Mesothelial cell of epicardium (in vitro differentiated cells): ENCODE measurements at places on chromosomes 2 and 18. TPM values are rescaled to one million over a fixed set of nuclear protein-coding genes. Genes with fewer than 3 reads are reported as not detected.

DNA sequence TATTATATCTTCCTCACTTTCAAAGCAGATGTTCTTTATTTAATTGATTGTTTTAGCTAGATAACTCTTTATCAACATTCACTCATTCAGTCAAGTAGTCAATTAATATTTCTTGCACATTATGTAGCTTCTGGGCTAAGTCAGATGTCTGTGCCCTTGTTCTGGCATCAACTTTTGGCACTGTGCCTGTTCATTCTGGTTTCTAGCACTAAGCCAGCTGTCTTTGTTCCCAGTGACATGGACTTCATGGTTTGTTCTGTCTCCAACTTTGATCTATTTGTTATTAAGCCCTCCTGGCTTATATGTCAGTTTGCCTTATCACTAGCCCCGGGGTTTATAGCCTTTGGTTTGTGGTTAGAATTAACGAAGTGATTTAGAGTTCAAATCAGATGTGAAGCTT lies 247.9 kb upstream of the SYT4 start:
- DNase-seq = no peak
- no peaks in the 10 kb centered on the region for H3K36me3 ChIP-seq
- no peaks in the 10 kb centered on the region for H3K27me3 ChIP-seq
- peaks cover 9% of the 10 kb centered on the region for H3K4me1 ChIP-seq

- DNase-seq = no peak
- peaks cover 3% of the 10 kb centered on the region for H3K36me3 ChIP-seq
Observed at GRCh38 chr2:168348076-168348475, 100.7 kb upstream of the STK39 start.

GRCh38 chr2:172381275-172382027 lies 45.9 kb upstream of the ITGA6 start:
- H3K27me3 ChIP-seq = no peaks in the 10 kb centered on the region
- H3K36me3 ChIP-seq = no peaks in the 10 kb centered on the region
- H3K4me1 ChIP-seq = peaks cover 22% of the 10 kb centered on the region
- no peak overlapping the region for H3K4me3 ChIP-seq
- no peak for DNase-seq

Gene ALPI
- not detected in 3 replicates for total RNA-seq

Gene SIX2
- total RNA-seq = 0.11 TPM in 1 of 3 replicates, not detected in the others

Gene FAM228A
- total RNA-seq = 1.1 to 1.4 TPM (median 1.4 TPM) in 3 replicates

Gene SULT1C3
- not detected in 3 replicates for total RNA-seq

- H3K27ac ChIP-seq = no peak overlapping the region
- peaks cover 2% of the 10 kb centered on the region for H3K4me1 ChIP-seq
- no peak overlapping the region for H3K4me3 ChIP-seq
- no peaks in the 10 kb centered on the region for H3K27me3 ChIP-seq
- peaks cover 7% of the 10 kb centered on the region for H3K36me3 ChIP-seq
Observed at GRCh38 chr2:232235716-232236115, 142.8 kb upstream of the ALPP start.

DNA sequence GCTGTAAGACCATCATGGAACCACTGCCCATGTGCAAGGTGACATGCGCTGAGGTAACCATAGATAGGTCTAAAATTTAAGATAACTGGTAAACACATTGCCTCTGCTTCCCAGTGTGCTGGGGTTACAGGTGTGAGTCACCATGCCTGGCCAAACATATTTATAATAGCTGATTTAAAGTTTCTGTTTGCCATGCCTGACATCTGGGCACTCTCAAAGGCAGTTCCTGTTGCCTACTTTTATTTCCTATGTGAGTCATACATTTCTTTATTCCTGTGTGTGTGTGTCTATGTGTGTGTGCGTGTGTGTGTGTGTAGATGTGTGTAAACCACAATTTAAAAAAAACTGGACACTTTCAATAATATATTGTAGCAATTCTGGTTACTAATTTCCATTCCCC lies 415.2 kb upstream of the NETO1 start:
- no peak for DNase-seq
- H3K27ac ChIP-seq = no peak overlapping the region

DNA sequence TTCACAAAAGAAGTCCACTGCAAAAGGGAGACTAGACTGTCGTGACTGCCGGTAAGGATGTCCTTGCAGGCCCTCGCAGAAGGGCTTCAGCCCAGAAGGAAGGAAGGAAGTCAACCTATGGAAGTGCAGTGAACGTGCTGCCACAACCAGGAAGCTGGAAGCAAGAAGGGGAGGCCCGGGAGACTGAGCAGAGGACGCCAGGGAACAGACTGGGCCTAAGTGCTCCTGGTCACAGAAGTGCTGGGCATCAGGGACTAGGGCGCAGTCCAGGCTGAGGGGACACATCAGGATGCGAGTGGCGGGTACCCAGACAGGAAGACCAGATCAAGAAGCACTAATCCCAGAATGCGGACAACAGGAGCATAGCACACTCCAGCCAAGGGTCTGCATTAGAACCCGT lies 78.8 kb downstream of the PIEZO2 start:
- peaks cover 7% of the 10 kb centered on the region for H3K4me1 ChIP-seq
- H3K27me3 ChIP-seq = no peaks in the 10 kb centered on the region
- H3K4me3 ChIP-seq = no peak overlapping the region
- no peak for DNase-seq

GRCh38 chr2:71678874-71679273 lies 225.5 kb downstream of the DYSF start:
- H3K27me3 ChIP-seq = no peaks in the 10 kb centered on the region
- no peak overlapping the region for H3K27ac ChIP-seq
- H3K4me1 ChIP-seq = peaks cover 21% of the 10 kb centered on the region
- DNase-seq = no peak

DNA sequence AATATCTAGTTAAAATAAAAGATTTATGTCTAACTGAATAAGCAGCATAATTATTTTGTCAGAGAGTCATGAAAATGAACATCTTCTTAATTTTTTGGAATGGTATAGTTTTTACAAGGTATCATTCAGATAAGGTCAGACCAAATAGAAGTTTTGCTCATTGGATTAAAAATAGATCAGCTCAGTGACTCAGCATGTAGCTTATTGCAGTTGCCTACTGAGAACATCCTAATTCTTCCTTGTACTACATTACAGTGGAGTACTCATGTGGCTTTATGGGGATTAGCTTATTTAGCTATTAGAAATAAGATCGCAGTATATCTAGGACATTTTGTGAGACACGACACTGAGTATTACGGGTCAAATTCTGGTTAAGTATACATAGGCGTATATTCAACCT lies 38.2 kb upstream of the PPM1B start:
- no peaks in the 10 kb centered on the region for H3K27me3 ChIP-seq
- no peak overlapping the region for H3K4me3 ChIP-seq
- DNase-seq = no peak

Gene CPSF3
- total RNA-seq = 44.9 to 47.3 TPM (median 45.1 TPM) in 3 replicates

Gene FBXO36
- 5.1 to 6.2 TPM (median 5.5 TPM) in 3 replicates for total RNA-seq

GRCh38 chr2:28293416-28293815 lies 99.2 kb upstream of the FOSL2 start:
- no peaks in the 10 kb centered on the region for H3K4me1 ChIP-seq
- no peak for DNase-seq
- no peaks in the 10 kb centered on the region for H3K27me3 ChIP-seq
- H3K4me3 ChIP-seq = no peak overlapping the region
- H3K36me3 ChIP-seq = peaks cover 2% of the 10 kb centered on the region

Gene MGAT4A
- 15.0 to 16.7 TPM (median 16.7 TPM) in 3 replicates for total RNA-seq

- no peak for DNase-seq
- H3K27me3 ChIP-seq = no peaks in the 10 kb centered on the region
- H3K27ac ChIP-seq = no peak overlapping the region
- peaks cover 5% of the 10 kb centered on the region for H3K36me3 ChIP-seq
- peaks cover 8% of the 10 kb centered on the region for H3K4me1 ChIP-seq
Observed at GRCh38 chr2:207983641-207984042, 41.7 kb downstream of the PLEKHM3 start.

Gene COBLL1
- total RNA-seq = 98.5 to 110 TPM (median 109 TPM) in 3 replicates

- peaks cover 38% of the 10 kb centered on the region for H3K4me1 ChIP-seq
- H3K27me3 ChIP-seq = no peaks in the 10 kb centered on the region
- no peak overlapping the region for H3K27ac ChIP-seq
Observed at GRCh38 chr2:208134928-208135586, 5.4 kb upstream of the CRYGC start.

DNA sequence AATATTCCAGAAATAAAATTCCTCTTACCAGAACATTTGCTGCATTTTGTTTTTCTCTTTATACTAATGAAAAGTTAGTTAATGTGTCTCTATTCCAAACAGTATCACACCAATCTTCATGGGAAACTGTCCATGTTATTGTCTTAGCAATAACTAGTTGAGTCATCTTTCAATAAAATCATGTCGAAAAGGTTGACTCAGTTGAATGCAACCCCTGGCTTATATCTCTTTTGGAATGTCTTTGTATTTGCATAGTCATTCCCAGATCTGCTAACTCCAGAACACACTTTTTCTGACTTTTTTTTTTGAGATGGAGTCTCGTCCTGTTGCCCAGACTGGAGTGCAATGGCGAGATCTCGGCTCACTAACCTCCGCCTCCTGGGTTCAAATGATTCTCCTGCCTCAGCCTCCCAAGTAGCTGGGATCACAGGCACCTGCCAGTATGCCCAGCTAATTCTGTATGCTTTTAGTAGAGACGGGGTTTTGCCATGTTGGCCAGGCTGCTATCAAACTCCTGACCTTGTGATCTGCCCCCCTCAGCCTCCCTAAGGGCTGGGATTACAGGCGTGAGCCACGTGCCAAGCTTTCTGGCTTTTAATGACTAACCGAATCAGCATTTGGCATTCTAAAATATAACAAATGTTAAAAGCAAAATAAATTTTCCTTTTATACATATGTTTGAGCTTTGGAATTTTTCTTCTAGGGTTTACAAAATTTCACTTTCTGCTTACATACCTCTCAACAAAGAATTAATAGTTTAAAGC lies 133.2 kb upstream of the GULP1 start:
- H3K36me3 ChIP-seq = no peaks in the 10 kb centered on the region
- no peak overlapping the region for H3K4me3 ChIP-seq
- peaks cover 2% of the 10 kb centered on the region for H3K4me1 ChIP-seq
- H3K27me3 ChIP-seq = no peaks in the 10 kb centered on the region

- no peak for DNase-seq
- H3K36me3 ChIP-seq = no peaks in the 10 kb centered on the region
- H3K4me3 ChIP-seq = no peak overlapping the region
- no peak overlapping the region for H3K27ac ChIP-seq
Observed at GRCh38 chr2:241849616-241850543, 8.8 kb downstream of the PDCD1 start.

DNA sequence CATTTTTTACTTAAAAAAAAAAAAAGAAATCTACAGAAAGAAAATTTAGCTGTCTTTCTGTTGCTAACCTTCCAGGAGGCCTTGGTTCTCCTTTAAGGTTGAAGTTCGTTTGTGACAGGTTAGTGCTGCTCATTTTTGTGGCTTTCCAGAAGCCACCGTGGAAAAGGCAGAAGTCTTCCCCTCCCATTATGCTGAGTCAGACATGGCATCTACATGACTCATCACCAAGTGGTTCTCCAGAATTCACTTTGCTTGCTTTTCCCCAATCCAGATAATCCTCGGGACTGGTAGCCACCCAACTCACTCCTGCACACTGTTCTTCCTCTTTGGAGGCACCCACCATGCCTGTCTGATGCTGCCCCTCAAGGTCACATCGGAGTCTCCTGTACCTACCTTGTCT lies 228.7 kb downstream of the PIK3C3 start:
- no peak overlapping the region for H3K4me3 ChIP-seq
- H3K27me3 ChIP-seq = no peaks in the 10 kb centered on the region
- H3K4me1 ChIP-seq = peaks cover 12% of the 10 kb centered on the region
- H3K27ac ChIP-seq = no peak overlapping the region

Gene RAB17
- 10.6 to 12.7 TPM (median 11.0 TPM) in 3 replicates for total RNA-seq

Gene SPATA3
- not detected in 3 replicates for total RNA-seq

DNA sequence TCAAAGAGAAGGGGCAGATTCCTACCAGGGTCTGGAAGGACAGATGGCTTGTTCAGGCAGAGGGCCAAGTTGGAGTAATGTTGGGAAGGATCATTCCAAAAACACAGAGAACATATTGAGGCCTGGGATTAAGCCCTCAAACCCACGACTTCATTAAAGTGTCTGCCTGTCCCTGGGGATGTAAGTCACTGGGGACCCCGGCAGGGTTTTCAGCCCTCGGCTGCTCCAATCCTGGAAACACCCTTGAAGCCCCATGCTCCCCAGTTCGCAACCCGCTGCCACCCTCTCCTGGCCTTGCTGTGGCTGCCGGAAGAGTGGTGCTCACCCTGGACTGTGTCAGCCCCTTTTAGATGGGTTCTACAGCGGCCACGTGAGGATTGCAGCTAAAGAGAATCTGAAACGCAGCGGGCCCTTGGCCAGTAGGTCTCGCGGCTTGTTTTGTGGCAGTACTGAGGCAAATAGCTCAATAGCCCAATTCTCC lies 79.9 kb downstream of the EPAS1 start:
- no peak overlapping the region for H3K27ac ChIP-seq
- peaks cover 31% of the 10 kb centered on the region for H3K27me3 ChIP-seq
- H3K36me3 ChIP-seq = no peaks in the 10 kb centered on the region

GRCh38 chr2:203673933-203674332 lies 32.5 kb upstream of the CD28 start:
- no peak overlapping the region for H3K4me3 ChIP-seq
- H3K27me3 ChIP-seq = no peaks in the 10 kb centered on the region
- no peaks in the 10 kb centered on the region for H3K4me1 ChIP-seq
- no peak overlapping the region for H3K27ac ChIP-seq
- no peaks in the 10 kb centered on the region for H3K36me3 ChIP-seq

DNA sequence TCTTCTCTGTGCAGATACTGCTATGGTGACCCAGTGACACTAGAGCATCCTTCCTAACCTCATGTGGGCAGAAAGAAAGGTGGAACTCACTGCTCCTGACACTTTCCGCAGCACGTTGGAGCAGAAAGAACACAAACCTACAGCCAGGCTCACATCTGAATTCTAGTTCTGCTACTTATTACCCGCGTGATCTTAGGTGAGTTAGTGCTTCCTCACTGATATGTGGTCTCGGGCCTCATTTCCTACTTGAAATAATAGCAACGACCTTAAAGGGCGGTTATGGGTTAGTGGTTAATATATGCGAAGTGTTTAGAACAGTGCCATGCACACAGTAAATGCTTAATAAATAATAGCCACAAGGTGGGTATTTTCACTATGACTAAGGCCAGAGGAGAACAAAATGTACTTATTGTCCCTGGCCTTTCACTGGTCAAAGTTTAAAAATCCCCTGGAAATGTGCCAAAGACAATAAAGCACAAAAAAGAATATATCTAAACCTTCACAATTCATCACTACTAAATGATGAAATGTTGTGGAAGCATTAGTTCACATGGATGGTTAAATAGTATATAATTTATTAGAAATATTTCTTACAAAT lies 66.6 kb downstream of the MYOM1 start:
- no peaks in the 10 kb centered on the region for H3K36me3 ChIP-seq
- H3K4me3 ChIP-seq = no peak overlapping the region
- H3K27me3 ChIP-seq = no peaks in the 10 kb centered on the region
- no peak overlapping the region for H3K27ac ChIP-seq
- H3K4me1 ChIP-seq = peaks cover 26% of the 10 kb centered on the region

- no peak for DNase-seq
- H3K27me3 ChIP-seq = peaks cover 1% of the 10 kb centered on the region
- no peak overlapping the region for H3K27ac ChIP-seq
- H3K4me3 ChIP-seq = no peak overlapping the region
Observed at GRCh38 chr2:157468931-157469708, 25.2 kb upstream of the CYTIP start.

DNA sequence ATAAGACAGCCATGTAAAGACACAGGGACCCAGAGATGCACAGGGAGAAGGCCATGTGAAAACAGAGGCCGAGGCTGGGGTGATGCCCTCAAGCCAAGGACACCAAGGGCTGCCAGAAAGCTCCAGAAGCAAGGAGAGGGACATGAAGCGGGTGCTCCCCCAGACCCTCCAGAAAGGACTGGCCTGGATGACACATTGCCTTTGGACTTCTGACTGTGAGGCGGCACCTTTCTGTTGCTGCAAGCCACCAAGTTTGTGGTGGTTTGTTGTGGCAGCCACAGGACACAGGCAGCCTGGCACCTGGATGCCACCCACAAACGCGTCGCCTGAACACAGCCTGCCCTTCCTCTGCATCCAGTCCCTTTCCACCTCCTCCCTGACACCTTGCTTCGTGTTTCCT lies 67.1 kb downstream of the RHOB start:
- no peak overlapping the region for H3K4me3 ChIP-seq
- peaks cover 30% of the 10 kb centered on the region for H3K4me1 ChIP-seq
- DNase-seq = no peak
- no peak overlapping the region for H3K27ac ChIP-seq
- H3K36me3 ChIP-seq = no peaks in the 10 kb centered on the region
